Astrocyte (in vitro differentiated cells and primary cell): ENCODE measurements at places on chromosomes 1 and 21. TPM values are rescaled to one million over a fixed set of nuclear protein-coding genes. Genes with fewer than 3 reads are reported as not detected.

XKR8 gene
- 11.3 and 11.4 TPM in 2 replicates for total RNA-seq

- DNase-seq: no peak
These were observed 130.1 kb upstream of the ERG start for GRCh38 chr21:38628349-38628748.

TCHHL1 gene
- total RNA-seq: not detected in 2 replicates

CACHD1 gene
- total RNA-seq: 21.2 and 28.3 TPM in 2 replicates

DNA sequence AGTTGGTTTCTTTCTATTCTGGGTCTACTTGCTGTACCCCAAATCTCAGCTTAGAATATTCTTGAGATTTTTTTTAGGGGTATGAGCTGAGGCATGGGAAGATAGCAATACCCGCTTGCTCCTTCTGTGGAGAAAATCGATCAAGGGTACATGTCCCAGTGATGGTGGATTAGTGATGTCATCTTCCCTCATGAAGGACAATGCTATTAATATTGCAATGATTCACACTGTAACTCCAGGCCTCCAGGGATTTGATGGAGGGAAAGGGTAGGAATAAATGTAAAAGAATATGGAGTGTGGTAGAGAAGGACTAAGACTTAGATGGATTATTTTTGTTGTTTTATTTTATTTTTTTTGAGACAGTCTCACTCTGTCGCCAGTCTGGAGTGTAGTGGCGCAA is 47.4 kb downstream of the XCL1 start:
- DNase-seq: no peak

DNA sequence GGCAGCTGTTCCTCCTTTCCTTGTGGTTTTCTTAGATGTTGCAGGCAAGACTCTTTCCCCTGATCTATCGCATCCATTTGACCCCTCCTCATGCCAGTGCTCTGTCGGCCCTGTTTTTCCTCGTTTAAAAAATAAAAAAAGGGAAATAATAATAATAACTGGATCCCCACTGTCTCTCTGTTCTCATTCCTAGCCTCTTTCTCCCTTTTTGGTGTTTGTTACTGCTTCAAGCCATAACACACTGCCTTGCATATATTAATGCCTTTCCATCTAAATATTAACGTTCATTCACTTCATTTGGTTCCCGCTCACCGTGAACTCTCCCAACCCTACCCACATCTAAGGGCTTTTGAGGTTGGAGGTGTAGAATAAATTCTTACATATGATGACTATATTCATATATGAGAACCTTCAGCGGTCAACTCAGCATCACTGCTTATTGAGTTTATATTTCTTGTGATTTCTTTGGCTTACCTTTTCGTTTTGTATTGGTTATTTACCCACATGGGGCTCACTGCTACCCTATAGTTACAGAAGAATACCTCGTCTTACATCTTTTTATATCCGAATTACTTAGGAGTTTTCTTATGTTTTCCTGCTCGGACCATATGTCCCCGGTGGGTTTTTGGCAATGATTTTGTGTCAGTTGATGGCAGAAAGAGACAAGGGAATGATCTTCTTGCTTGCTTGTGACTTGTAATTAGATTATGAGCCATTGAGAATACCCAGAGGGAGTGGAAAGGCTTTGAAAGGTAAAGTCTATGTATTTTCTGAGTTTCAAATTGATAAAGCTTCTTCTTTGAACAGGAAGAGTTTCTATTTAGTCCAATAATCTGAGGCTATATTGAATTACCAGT is 805 bp downstream of the ATG4C start:
- DNase-seq: peak; percentile 15

DNA sequence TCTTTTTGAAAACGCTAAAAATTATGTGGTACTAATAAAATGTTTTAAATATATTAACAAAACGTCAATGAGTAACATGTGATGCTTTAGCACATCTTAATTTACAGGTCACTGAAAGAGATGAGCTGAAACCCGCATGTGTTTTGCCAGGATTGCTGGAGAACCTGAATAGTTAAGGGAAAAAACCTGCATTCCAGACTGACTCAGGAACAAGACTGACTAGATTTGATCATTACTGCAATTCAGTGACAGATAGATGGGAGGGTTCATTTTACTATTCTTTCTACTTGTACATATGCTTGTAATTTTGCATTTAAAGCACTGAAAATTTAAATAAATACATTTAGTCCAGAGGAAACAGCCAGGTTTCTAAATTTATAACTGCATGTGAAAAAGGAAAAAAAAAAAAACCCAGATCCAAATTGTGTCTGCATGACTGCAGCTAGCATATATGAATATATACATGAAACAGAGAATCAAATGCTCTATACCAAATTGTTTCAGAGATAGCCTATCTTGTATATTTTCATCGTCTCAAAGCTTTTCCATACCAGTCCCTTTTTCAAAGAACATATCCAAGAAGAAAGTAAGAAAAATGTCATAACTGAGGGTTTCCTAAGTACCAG is 71.7 kb downstream of the APP start:
- no peak for DNase-seq

TARDBP gene
- 140 and 148 TPM in 2 replicates for total RNA-seq

DNA sequence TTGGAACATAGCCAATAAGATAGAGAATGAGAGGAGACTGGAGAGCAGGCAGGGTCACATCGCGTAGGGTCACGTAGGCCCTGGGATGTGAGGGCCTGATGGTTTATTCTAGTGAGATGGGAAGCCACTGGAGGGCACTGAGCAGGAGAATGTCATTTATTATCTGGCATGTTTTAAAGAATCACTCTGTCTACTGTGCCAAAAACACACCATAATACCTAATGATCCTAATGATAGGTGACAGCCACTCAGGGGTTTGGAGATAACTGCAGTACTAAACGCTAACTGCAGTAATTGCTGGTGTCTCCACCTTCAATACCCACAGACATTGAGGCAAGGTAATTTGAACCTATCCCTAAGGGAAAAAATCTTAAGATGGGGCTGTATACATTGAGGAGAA is 185.4 kb downstream of the TTLL7 start:
- DNase-seq: no peak
